ENCODE measurements at places on chromosomes 13 and 19. TPM values are rescaled to one million over a fixed set of nuclear protein-coding genes. Genes with fewer than 3 reads are reported as not detected.

ZNF578 gene
- 1.6 TPM for total RNA-seq

KLK14 gene
- total RNA-seq = 2.8 TPM

DNA sequence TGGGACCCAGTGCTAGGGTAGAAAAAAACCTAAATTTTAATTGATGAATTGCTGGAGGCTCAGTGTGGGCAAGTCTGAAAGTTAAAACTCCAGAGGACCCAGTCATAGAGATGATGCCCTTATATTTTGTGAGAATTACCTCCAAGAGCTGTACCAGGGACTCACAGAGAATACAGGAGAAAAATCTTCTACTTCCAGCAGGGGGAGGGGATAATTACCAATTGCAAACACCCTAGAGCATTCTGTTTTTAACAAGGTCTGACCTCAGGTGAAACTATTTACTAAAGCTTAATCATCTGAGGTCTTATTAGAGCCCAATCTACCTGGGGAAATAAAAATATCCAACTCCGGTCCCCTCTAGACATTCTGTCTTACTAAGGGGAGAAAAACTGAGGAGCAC lies 994.7 kb upstream of the MIR17HG start:
- no peak for DNase-seq

DNA sequence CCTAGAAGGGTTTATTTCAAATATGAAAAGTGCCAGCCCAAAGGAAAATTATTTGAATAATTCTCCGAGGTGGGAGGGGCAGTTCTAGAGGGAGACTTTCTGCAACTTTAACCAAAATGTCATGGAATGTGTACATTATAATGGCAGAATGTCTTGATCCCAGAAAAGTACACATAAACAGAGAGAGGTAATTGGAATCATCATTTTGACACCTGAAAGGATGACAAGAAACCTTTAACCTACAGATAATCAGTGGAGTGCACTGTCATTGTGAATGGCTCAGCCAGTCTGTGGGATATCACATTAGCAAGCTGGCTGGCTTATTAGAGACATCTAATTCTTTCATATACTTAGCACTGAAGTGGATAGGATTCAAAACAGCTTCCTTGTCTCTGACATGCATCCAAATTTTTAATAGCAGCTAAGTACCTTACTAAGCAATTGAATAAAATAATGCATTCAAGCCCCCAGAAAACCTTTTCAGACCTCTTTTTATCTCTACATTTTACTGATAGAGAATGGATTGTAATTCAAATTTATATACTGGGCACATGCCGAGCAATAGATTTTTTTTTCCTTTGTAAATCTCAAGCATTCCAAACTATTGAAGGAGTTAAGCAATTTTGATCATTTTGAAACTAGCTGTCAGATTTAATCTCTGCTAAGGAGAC lies 468.6 kb downstream of the COG6 start:
- no peak for DNase-seq

DNA sequence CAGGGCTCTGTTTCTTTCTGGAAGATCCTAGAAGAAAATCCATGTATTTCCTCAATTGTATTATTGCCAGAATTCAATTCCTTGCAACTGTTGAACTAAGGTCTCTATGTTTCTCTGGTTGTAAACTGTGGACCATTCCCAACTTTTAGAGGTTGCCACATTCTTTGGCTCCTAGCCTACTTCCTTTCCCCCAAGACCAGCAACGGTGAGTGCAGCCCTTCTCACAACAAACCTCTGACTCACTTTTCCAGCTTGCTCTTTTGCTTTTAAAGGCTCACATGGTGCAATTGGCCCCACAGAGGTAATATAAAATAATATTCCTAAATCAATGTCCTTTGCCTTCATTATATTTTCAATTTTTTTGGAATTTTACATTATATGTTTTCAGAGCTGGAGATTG lies 371.3 kb downstream of the SLITRK5 start:
- no peak for DNase-seq

DNA sequence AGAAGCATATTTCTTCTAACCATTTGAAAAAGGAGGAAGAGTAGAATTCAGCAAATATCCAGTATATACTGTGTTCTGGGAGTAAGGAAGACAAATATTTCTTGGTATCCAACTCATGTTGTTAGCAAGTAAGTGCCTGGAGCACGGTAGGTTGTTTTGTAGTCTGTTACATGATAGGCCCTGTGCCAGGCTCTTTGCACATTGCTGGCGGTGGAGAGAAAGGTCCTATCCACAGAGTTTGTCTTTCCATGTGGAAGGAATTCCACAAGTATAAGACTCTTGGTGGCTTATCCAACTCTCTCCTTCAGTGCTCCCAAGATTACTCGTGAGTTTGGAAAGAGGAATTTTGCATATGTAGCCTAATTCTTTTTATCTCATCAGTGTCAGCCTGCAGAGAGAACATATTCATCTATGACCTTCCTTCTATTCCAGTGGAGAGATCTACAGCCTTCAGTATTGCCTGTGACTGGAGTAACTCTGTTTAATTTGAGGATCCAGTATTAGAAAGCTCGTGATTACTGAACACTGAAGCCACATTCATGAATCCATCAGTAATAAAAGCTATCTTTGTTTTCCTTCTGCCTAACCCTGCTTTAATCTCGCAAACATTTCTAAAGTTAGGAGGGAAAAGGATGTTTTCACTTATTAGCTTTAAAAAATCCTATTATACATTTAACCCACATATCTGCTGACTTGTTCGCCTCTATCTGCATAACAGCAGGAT lies 183.9 kb upstream of the CSNK1A1L start:
- no peak for DNase-seq

GRCh38 chr13:40595693-40596092 lies 70.7 kb downstream of the FOXO1 start:
- DNase-seq = no peak

DNA sequence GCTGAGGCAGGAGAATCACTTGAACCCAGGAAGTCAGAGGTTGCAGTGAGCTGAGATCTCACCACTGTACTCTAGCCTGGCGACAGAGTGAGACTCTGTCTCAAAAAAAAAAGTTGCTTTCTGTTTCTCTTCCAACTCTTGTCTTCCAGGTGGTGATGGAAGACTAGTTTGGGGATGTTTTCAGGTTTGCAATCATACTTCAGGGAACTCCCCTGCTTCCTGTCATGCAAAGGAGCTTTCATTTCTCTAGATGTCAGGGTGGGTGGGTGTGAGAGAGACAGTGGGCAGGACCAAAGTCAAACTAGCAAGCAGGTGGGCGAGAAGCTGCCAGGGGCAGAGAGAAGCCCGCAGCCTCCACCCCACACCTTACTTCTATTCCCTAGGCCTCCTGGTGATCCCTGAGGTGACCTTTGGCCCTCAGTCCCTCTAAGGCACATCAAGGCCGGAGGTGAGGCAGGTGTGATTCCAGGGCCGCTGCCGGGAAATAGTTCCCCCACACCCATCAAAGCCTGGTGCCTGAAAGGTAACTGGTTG lies 25.7 kb downstream of the CCNE1 start:
- no peak for DNase-seq

DNA sequence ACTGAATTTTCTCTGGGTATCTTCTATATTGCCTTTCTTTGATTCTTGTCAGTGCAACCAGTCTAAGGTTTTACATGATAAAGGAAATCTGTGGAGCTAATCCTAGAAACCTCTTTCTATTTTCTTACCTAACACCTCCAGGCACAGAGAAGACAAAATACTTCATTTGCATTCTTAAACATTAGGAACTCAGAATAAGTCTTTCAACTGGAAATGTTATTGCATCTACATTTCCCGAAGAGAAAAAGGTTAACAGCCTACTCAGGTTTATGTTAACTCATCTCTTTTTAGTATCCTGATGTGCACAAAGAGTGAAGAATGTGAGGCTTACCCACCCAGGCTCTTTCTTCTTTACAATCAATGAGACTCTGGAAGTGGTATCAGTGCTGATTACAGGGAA lies 106.7 kb downstream of the PCCA start:
- DNase-seq = no peak

DNA sequence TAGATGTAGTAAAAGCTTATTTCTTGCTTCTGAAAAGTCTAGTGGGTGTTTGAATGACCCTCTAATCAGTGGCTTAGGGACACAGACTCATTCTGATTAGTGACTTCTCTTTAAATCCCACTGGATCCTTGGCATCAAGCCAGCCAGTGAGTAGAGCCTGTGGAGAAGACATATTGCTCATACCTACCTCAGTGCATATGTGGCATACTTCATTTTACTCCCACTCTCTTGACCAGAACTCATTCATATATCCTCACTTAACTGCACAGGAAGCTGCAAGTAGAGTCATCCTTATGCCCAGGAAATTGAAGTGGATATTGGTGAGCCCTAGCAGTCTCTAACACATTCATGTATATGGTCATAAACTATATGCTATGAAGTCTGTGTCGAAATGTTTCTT lies 148.3 kb downstream of the PDS5B start:
- DNase-seq = no peak

- DNase-seq = no peak
These were observed 4.1 kb downstream of the IL27RA start for GRCh38 chr19:14035706-14036105.

Data from Right ventricle myocardium inferior (tissue), 1 donor.